ENCODE measurements at places on chromosomes 3 and 15. TPM values are rescaled to one million over a fixed set of nuclear protein-coding genes. Genes with fewer than 3 reads are reported as not detected.

GRCh38 chr3:149872589-149872988 lies 59.6 kb downstream of the RNF13 start:
- DNase-seq, result no peak

DNA sequence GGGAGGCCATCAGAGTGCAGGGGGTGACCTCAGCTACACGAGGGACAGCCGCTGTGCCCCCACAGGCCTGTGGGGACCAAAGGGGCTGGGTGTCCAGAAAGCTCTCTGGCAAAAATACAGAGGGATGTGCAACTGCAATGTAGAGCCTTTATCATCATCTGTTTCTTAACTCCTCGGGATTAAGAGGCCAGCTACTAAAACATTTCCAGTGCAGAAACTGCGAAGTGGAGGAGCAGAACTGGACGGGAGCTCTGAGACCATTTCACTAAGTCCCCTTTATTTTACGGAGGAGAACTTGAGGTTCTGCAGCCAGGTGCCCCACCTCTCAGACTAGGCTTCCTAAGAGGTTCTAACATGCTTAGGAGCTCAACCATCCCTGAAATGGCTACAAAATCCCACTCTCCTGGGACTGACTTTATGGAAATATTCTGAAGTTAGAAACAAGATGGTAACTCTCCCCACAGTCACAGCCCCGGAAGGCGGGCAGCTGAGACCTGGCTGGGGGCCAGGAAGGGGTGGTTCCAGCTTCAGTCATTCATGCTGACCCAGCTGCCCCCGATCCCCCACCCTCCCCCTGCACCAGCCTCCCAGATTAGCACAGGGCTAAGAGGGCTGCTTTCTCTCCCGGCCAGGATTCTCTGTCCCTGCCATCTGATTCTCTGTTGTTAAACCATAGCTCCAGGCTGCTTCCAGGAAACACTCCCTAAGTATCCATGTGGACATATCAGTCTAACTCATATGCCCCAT lies 40.3 kb downstream of the UMPS start:
- no peak for DNase-seq

DNA sequence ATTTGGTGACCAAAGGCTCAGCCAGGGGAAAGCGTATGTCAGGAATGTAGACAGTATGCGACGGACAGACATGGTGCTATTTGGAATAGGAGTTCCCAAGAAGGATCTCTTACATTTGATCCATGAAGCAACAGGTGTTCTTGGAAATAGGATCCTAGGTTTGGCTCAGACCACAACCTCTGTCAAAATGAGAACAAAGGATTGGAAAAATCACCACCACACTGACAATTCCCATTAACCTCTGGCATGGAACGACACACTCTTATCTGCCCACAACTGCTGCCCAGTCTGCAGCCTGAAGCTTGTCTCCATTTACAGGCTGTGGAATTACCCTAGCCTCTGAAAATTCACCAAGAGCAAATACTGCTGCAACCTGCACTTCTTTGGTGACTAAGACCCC lies 33.6 kb upstream of the LRRN1 start:
- DNase-seq, result no peak

DNA sequence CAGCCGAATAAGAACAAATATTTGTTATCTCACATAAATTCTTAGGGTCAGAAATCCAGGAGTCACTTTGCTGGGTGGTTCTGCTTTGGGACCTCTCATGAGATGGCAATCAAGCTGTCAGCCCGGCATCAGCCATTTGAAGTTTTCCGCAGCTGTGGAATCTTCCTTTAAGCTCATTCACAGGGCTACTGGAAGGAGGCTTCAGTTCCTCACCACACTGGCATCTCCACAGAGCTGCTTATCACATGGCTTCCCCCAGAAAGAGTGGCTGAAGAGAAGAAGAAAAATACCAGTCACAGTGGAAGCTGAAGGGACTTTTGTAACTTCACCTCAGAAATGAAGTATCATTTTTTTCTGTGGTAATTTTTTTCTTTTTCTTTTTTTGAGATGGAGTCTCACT lies 267.7 kb downstream of the CHL1 start:
- no peak for DNase-seq

DNA sequence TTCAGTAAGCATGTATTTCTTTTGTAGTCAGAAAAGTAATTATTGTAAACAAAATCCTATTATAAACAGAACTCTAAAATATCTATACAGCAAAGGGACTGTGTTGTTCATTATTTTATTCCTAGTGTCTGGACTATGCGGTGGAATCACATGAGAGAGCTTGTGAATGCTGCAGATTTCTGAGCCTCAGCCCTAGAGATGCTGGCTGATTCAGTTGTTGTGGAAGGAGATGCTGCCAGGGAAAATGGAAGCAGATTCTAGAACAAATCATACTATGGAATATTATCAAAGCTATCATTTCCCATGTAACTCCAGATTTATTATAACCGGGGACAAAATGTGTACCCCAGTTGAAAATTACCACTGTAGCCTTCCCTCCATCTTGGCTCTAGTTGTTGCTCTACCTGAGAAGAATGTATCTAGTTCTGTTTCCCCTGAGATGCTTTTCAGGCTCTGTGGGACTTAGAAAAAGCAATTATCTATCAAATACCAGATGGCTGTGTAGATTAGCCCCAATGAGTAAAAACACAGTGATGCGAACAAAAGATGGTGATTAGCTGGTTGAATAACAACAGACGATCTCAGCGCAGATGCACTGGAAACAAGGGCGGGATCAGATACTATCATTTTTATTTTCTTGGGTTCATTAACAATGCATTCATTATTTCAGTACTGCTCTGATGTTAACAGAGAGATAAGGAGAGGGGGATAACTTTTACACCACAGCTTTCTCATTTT lies 131.3 kb downstream of the TMEM108 start:
- DNase-seq, result no peak

Gene ACAN
- not detected for total RNA-seq

Gene CPN2
- not detected for total RNA-seq

Data from CD8-positive, alpha-beta memory T cell (primary cell).